ENCODE measurements at places on chromosomes 2 and 18.

DNA sequence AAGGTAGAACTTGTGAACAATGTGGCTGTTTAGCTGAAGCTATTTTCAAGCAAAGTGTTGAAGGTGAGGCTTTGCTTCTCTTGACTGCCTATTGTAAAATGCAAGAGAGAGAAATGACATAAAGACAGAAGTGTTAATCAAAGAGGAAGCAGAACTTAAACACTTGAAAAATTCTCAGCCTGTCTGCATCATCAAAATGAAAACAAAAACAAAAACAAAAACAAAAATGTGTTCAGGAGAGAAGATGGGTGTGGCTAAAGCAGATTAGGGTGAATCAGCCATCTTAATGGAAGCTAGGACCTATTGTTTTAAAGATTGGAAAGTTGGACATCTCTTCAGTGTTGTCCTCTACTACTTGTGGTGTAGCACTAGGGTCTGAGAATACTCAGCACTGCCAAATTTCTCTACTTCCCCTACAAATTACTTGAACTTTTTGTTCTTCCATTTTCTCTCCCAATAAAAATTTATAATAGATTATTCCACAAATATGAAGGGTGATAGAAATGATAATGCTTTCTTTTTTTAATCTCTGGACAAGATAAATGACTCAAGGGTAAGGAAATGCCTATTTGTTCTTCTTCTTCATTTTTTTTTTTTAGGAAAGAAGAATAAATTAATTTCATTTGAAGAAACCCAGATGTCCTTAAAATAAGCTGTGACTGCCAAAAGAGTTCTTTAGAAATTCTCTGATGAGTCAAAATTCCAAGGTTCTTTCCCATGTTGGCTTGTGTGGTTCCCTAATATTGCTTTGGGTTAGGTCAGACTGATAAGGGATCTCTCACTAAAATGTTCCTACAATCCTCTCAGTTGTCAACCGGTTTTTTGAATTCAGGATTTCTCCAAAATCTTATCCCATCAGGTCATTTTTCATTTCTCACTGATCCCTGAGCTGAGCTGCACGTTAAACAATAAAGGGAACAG lies 571.2 kb upstream of the ZEB2 start:
- DNase-seq = no peak

- no peak for DNase-seq
Measured at GRCh38 chr2:233422649-233423551, 68.6 kb downstream of the DGKD start.

GRCh38 chr2:234421-234820 lies 29.4 kb downstream of the SH3YL1 start:
- no peak for DNase-seq

GRCh38 chr2:127405255-127405610 lies 13.0 kb upstream of the PROC start:
- DNase-seq = no peak

DNA sequence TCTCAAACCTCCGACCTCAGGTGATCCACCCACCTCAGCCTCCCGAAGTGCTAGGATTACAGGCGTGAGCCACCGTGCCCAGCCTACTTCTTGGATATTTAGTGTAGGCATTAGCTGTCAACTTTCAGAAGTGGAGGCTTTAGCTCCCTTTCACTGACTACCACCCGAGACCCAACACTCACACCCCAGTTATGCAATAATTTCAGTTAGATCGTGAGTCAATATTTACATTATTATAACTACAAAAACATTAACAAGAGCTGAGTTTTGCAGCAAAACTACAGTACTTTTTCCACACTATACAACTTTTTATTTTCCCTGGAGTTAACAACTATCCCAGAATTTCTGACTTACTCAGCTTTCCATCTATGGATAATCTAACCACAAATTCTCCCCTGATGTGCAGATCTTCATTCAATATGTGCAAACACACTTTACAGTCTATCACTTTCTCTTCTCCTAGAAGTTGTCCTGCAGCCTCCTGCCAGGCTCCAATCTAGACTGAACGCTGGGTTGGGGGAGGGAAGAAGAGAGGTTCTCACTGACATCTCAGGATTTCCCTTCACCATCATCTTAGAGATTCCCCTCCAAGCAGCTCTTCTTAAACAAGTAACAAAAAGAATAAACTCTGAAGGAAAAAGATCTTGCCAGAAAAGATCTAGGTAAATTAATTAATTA lies 10.1 kb downstream of the TBC1D8 start:
- DNase-seq = no peak

- DNase-seq = no peak
Measured at GRCh38 chr18:677951-678381, 20.5 kb downstream of the TYMS start.

GRCh38 chr2:183024339-183025095 lies 13.7 kb downstream of the NCKAP1 start:
- DNase-seq = no peak

- no peak for DNase-seq
Measured at GRCh38 chr2:38187541-38188011, 111.6 kb upstream of the CYP1B1 start.

GRCh38 chr2:111194835-111195621 lies 74.3 kb downstream of the BCL2L11 start:
- DNase-seq = no peak

DNA sequence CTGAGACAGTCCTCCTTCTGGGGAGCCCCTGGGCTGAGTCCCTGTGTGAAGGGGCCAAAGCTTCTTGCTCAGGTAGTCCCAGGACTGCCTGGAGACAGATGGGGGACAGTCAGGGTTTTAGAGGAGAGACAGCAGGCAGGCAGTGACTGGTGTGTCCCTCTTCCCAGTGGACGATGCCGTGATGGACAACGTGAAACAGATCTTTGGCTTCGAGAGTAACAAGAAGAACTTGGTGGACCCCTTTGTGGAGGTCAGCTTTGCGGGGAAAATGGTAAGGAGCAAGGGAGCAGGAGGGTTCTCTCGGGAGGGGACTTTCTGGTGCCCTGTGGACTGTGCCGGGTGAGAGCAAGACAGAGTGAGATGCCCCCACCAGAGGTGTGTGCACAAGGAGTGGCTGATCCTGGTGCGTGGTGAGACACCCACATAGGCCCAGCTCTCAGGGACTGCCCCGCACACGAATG lies 74.8 kb downstream of the DYSF start:
- DNase-seq = no peak

GRCh38 chr18:39480494-39481195 lies 1915.0 kb upstream of the CELF4 start:
- no peak for DNase-seq

DNA sequence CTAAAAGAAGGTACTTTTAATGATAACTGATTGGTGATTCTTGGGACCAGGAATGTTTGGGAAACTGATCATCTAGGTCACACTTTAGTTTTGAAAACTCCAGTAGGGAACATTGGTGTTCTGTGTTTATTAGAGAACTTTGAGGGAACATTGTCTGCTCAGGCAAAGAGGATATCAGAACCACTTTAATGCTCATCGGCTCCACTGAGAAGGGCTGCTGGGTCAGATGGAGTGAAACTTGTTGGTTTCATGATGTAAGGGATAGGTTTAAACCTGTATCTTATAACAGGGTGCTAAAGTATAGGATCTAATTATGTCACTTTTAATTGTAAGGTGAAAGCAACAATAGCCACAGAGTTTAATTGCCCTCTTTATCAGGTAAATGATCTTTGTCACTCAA lies 14.2 kb upstream of the POLI start:
- no peak for DNase-seq

DNA sequence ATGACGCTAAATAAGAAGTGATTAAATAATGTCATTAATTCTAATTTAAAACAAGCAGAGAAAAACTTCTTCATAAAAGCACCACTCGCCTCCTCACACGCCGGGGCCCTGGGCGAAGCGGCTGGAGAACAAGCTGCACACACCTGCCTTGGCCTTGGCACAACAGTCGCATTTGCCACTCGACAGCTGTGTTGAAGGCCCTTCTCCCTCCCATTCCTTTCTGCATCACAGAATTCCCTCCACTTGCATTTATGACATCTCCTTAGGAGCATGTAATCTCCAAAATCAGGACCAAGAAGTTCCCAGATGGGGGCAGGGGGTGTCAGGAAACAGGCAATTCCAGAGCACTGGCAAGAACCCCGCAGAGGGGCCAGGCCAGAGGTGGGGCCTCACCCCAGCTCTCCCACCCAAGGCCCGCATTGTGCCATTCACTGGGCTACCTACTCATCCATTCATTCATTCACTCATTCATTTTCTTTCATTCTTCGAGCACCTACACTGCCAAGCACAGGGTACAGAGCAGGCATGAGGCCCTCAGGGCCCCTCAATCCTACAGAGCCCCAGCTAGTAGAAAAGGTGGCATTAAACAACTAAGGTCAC lies 6.4 kb downstream of the HDAC4 start:
- DNase-seq = no peak

DNA sequence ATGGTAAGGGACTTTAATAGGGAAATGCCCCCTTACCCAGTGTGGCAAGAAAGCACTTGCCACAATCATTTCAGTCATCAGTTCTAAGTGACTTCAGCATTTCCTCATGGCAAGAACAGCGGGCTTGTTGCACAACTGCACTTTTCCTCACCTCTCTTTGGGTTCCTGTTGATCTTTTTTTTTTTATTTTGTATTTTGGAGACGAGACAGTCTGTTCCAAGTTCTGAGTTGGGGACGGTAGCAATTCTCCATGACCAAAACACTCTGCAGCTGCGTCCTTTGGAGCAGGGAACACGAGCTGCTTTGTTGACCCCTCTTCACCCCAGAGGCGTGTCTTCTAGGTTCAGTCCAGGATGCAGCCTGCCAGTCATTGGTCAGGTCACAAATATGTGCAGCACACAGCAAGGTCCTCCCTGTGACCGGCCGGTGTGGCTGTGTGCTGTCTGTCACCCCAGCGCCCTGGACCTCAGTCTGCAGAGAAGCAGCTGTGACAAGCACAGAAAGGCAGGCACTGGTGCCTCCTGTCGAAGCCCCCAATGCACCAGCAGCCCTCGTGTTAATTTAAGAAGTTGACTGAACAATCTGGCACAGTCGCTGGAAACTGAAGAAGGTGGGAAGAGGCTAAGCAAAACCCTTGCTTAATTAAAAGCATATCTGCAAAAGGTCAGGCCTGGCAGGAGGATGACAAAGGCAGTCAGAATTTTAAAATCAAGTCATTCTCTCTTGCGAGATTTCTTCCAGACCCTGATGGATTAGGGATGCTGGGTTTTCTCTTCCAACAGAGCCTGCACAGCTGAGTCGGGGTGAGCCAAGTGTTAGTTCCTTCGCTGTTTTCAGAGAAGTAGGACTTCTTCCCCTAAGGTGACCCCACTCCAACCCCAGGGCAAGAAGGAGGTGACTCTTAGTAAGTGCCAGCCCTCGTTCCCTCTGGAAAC lies 96.7 kb upstream of the COPS8 start:
- no peak for DNase-seq

- DNase-seq = no peak
Measured at GRCh38 chr2:515441-516127, 161.6 kb downstream of the TMEM18 start.

DNA sequence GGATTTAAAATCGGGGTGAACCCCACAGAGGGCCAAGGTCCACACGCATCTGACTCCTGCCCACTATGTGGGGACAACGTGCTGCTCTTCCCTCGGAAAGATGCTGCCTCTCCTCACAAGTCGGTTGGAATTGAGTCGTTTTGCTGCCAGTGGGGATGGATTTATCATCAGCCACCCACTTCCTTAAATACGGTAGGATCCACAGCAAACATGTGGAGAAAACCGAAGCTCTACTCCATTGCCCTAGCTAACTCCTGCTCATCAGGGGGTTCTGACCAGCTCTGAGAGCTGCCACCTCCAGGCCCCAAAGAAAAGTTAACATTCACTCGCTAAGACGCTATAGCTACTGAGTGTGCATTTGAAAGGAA lies 80.9 kb downstream of the CHRNA1 start:
- DNase-seq = no peak

DNA sequence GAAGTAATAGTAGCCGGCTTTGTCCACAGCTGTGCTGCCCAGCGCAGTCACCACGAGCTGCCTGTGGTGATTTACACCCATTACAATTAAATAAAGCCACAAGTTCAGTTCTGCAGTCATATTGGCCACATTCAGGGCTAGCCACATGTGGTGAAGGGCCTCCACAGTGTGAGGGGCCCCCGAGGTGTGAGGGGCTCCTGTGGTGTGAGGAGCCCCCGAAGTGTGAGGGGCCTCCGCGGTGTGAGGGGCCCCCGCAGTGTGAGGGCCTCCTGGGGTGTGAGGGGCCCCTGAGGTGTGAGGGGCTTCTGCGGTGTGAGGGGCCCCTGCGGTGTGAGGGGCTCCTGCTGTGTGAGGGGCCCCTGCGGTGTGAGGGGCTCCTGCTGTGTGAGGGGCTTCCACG lies 191.2 kb downstream of the CTIF start:
- DNase-seq = no peak

DNA sequence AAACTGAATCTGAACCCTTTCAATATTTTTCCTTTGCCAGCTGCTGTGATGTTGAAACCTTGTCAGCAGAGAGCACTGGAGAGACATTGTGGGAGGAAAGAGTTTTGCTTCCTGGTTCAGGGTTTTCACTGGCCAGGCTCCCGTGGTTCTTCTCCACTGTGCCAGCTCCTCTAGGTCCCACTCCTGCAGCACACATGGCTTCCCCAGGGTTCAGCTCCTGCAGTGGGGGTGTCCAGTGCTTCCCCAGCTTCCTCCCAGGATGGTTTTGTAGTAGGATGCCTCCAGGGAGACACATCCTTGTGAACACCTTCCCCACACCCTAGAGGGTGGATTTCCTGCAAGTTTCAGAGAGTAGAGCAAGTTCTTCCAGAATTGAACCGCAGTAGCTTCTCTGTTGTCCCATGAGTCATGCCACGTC lies 24.0 kb upstream of the SULT1C3 start:
- DNase-seq = no peak

- DNase-seq = no peak
Measured at GRCh38 chr18:49922228-49922627, 108.9 kb upstream of the ACAA2 start.

- DNase-seq = no peak
Measured at GRCh38 chr2:60998628-60999545, 18.6 kb upstream of the PEX13 start.

GRCh38 chr2:26136451-26136850 lies 36.4 kb upstream of the GAREM2 start:
- DNase-seq = no peak

DNA sequence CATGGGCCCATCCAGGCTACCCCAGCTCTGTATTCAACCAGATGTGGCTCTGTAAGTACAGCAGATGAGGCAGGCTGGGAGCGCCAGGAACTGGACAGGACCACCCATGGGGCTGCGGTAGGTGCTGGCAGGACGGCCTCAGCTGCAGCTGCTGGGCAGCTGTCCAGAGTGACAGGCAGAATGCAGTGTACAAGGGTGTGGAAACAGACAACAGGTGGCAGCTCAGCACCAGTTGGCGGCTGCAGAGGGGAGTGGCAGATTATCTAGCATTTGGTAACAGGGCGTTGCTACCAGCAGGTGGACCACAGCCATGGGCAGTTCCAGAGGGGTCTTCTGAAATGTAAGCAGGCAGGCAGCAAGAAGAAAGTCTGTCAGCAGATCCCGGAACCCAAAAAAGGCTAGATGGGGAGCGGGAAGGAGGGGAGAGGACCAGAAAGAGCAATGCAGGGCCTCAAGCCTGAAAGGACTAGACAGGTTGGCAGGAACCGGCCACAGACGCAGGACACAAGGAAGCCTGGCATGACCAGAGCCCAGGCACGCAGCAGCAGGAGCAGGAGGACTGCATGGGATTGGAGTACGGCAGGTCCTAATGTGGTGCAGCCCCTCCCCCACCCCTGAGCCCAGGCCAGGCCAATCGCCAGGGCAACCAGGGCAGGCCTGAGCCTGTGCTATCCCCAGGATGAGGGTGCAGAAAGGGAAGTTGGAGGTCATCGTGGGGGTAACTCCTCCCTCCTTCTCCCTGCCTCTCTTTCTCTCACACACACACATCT lies 24.7 kb downstream of the PKDCC start:
- DNase-seq = no peak

GRCh38 chr2:113236367-113237159 lies 42.2 kb downstream of the PAX8 start:
- no peak for DNase-seq

- no peak for DNase-seq
Measured at GRCh38 chr18:48847807-48848486, 102.8 kb downstream of the SMAD7 start.

Measured in progenitor cell of endocrine pancreas (in vitro differentiated cells).